Heart right ventricle (tissue), 16 donors: ENCODE measurements at places on chromosomes 3 and 15. TPM values are rescaled to one million over a fixed set of nuclear protein-coding genes. Genes with fewer than 3 reads are reported as not detected.

DNA sequence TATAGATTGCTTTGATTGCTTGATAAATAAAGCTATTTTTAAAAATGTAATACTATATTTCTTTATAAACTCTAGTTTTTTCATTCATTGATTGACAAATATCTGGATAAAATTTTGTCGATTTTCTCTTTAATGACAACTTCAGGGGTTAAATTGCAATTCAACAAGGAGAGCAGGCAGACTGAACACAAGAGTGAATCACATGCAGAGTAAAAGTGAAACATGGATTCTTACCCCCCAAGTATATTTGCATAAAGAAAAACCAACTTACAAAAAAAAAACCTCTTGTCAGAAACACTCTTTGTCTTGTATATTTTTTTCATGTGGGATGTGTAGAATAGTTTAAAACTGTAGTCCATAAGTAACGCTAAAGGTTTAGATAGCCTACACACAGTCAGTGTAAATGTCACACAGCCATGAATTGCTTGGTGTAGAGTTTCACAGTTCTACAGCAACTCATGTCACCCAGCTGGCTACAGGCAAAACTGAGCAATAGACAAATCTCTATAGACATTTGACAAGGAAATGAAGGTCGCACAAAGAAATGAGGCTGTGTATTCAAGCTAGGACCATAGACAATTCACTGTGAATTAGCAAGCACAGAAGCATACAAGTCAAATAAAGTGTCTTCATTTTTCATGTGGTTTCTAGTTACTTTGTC, 141.6 kb downstream of the THRB start:
- no peak for DNase-seq

- no peak for DNase-seq
These were observed 1.4 kb downstream of the CIB2 start for GRCh38 chr15:78129751-78130287.

The GOLGA6L7 gene
- not detected for total RNA-seq

DNA sequence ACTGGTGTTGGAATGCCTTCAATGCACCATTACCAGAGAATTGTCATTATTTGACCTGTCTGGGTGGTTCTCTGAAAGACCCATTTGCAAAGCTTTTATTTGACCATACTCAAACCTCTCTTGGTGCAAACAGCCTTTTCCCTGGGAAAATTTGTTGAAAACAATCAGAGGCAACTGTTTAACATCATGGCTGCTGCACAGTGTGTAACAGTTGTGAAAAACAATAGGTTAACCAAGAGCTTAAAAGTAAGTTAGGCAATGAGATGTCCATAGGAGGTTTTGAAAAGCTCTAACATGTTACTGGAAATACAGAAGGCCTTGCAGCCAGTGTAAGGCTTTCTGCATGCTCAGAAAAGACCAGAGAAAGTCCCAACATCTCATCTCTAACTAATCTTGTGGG, 18.9 kb downstream of the SPINK8 start:
- DNase-seq, result no peak

- DNase-seq, result no peak
These were observed 17.5 kb upstream of the HCN4 start for GRCh38 chr15:73386238-73386637.

DNA sequence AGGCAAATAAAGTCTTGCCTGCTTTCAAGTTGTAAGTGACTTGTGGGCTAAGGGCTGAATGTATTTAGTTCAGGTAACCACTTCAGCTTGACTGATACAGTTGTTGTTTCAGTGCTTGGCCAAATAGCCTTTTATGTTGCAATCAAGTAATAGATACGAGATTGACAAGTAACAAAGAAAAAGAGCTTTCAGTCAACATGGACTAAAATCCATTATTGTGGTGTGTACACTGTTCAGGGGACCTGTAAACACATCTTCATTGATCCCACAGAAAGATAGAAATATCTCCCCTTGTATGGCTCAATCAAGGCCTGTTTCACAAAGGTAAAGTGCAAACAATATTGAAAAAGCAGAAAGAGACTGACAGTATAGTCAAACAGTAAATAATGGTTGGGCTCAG, 224.8 kb upstream of the TMCO5A start:
- DNase-seq, result no peak

DNA sequence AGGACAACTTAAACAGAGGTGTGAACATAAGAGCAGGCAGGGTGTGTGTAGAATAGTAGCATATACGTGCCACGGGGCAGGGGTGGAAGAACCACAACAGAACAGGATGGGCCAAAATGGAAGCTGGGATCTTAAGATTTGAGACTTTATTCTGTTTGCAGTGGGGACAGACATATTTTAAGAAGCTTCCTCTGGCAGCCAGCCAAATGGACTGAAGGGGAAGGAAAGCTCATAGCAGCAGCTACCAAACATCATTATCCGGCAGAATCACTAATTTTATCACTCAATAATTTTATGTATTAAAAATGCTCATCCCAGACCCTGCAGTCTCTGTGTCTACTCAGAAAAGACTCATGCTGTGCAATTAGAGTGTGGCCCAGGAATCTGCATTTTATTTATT, 130.9 kb upstream of the CTDSPL start:
- no peak for DNase-seq

DNA sequence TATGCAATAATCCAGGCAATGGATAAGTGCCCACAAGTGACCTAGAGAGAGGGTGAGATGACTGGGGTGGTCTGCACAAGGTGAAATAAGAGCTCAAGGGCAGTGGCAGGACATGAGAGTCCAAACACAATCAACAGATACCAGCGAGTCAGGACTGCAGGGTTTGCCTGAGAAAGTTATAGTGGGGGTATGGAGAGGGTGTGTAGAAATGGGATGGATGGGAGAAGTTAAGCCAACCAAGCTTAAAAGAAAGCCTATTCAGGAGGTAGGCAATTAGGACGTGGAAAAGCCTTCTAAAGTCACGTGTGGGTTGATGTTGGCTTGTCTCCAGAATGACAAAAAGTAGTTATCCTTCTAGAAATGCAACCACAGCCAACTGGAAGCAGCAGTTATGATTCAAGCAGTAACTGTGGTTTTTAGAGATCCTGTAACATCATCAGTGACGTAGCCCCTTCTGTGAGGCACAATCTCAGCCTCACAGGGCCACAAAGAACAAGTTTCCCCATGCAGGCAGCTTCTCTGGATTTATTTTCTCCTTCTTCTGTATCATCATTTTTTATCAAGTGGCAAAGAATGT, 56.1 kb downstream of the FAM174B start:
- no peak for DNase-seq

GRCh38 chr15:28153492-28154119, 54.5 kb upstream of the OCA2 start:
- no peak for DNase-seq

The FAM107A gene
- total RNA-seq, result 78.5 TPM

The CPN2 gene
- 2.6 TPM for total RNA-seq

DNA sequence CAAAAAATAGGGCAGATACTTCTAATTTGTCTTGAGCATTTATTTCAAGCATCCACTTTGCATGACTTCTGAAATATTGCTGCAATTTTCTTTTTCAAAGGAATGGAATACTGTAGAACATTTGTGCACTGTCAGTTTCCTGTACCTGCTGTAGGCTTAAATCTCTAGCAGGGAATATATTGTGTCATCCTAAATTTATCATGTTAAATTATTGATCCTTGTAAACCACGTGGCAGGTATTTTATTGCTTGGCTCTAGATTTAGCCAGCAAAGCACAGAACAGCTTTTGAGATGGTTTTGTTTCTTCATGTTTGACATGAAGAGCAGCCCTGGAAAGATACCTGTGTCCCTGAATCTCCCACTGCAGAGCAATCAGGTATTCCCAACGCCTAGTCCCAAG, 470.1 kb downstream of the GABRG3 start:
- DNase-seq, result no peak
